ENCODE measurements at places on chromosomes 1 and 21. TPM values are rescaled to one million over a fixed set of nuclear protein-coding genes. Genes with fewer than 3 reads are reported as not detected.

VWA5B1 gene
- not detected for total RNA-seq

ERRFI1 gene
- total RNA-seq = 1.9 TPM

WDR64 gene
- not detected for total RNA-seq

PLA2G2F gene
- total RNA-seq = not detected

C4BPB gene
- total RNA-seq = not detected

UBAP2L gene
- 181 TPM for total RNA-seq

DNA sequence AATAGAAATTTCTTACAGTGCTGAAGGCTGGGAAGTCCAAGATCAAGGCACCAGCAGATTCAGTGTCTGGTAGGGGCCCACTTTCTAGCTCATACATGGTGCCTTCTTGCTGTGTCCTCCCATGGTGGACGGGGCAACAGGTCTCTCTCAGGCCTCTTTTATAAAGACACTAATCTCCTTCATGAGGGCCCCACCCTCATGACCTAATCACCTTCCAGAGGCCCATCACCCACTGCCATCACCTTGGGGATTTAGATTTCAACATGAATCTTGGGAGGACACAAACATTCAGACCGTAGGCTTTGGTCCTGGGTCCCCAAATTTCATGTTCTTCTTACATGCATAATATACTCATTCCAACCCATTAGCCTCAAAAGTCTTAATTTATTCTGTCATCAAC is 71.5 kb downstream of the PGM1 start:
- H3K4me1 ChIP-seq = no peaks in the 10 kb centered on the region
- no peaks in the 10 kb centered on the region for H3K36me3 ChIP-seq
- no peak for DNase-seq
- no peak overlapping the region for H3K4me3 ChIP-seq
- no peak overlapping the region for H3K27ac ChIP-seq

DNA sequence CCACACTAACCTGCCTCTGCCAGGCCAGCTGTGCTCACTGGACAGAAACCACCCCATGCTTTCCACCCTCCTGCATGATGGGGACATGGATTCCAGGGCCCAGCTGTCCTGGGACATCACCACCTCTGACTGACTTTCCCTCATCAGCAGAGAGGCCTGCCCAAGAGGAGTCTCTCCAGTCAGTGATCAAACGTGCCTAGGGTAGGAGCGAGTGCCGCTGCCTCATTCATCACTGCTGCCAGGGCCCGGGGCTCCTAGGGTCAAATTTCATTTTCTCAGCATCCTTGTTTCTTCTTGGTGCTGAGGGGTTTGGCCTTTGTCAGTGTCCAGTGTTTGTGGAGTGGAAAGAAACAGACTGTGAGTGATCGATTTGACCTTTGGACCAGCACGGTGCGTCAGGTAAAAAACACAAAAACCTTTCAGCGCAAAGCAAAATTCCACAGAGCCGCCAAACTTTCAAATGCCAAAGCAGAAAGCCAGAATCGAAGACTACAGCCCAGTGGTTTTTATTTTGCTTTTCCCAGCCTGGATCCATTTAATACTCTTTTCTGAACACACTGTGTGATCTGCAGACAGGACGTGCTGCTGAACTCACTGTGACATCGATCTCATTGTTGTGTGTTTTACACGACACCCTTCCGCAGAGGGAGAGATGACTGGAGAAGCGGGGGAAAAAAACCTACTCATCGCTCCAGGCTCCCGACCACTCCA is 43.2 kb downstream of the CAPN8 start:
- no peak overlapping the region for H3K4me3 ChIP-seq
- no peak overlapping the region for H3K27ac ChIP-seq
- no peaks in the 10 kb centered on the region for H3K4me1 ChIP-seq
- no peak for DNase-seq
- no peaks in the 10 kb centered on the region for H3K36me3 ChIP-seq
- H3K27me3 ChIP-seq = peaks cover 53% of the 10 kb centered on the region

- H3K4me3 ChIP-seq = no peak overlapping the region
- no peaks in the 10 kb centered on the region for H3K4me1 ChIP-seq
- H3K36me3 ChIP-seq = no peaks in the 10 kb centered on the region
- no peak overlapping the region for H3K27ac ChIP-seq
- DNase-seq = no peak
- no peaks in the 10 kb centered on the region for H3K27me3 ChIP-seq
Measured at GRCh38 chr1:42993502-42994136, 35.0 kb upstream of the SLC2A1 start.

DNA sequence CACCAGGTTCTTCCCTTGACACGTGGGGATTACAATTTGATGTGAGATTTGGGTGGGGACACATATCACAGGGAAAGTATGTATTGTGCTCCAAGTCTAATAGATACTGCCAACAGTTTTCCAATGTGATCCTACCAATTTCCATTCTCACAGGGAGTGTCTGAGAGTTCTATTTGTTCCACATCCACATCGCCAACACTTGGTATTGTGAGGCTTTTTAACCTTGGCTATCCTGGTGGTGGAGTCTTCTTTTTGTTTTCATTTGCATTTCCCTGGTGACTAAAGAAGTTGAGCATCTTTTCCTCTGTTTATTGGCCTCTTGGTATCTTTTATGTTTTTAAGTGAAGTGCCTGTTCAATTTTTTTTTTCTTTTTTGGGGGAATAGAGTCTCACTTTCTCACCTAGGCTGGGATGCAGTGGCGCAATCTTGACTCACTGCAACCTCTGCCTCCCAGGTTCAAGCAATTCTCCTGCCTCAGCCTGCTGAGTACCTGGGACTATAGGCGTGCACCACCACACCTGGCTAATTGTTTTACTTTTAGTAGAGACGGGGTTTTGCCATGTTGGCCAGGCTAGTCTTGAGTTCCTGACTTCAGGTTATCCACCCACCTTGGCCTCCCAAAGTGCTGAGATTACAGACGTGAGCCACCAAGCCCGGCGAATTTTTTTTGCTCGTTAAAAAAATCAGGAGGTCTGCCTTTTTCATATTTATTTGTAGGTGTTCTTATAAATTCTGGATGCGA is 15.9 kb upstream of the PADI1 start:
- H3K4me3 ChIP-seq = no peak overlapping the region
- no peak overlapping the region for H3K27ac ChIP-seq
- H3K4me1 ChIP-seq = peaks cover 4% of the 10 kb centered on the region
- DNase-seq = no peak

- no peak overlapping the region for H3K27ac ChIP-seq
- H3K4me3 ChIP-seq = no peak overlapping the region
- DNase-seq = no peak
Measured at GRCh38 chr1:246734866-246735265, 10.7 kb downstream of the SCCPDH start.

DNA sequence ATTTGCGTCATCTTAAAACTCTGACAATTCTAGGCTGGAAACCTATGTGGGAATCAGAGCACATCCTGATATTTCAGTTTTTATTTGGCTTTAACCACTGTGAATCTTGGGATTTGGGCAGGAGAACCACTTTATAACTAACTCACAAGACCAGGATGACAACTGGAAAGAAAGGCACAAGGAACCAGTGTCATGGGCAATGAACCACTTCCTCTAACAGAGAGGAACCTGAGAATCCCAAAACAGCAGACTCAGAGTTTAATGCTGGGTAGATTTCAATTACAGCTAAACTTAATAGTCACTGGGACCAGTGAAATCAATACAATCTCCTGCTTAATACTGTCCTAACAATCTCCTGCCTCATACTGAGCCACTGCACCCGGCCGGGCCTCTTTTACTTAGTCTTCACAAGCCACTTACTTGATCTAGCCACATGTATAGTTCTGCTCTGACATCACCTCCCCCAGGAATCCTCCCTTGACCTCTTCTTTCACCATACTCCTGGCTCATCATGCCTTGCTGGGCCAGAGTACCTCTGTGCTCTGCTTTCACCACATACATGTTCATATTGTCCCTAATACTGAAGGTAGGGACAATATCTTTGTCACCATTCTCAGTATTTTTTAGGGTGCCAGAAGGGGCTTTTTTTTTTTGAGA is 20.2 kb upstream of the SLFNL1 start:
- H3K27me3 ChIP-seq = no peaks in the 10 kb centered on the region
- DNase-seq = no peak
- H3K27ac ChIP-seq = no peak overlapping the region
- no peaks in the 10 kb centered on the region for H3K4me1 ChIP-seq
- peaks cover 63% of the 10 kb centered on the region for H3K36me3 ChIP-seq

DNA sequence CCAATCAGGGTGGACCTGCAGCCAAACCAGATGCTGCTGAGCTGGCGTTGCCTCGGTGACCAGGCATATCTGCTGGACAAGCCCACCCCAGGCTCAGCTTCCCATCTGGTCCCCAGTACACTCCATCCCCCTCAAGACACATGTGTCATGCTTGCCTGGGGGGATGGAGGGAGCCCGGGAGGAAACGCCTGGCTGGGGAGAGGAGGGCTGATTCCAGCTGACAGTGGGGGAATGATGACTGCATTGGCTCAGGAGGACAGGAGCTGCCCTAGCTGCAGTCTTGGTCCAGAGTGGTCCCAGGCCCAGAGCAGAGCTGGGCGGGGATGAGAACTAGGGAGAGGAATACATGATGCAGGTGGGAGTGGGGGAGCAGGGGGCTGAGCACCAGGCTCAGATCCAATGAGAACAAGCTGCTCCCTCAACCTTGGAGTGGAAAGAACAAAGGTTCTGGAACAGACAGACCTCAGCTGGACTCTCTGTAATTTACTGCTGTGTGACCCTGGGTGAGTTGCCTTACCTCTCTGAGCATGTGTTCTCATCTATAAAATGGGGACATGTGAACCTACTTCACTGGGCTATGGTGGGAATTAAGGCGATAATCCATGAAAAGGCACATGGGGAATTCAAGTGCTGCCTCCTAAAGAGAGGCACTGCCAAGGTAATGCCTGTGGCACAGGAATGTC is 23.1 kb upstream of the ECE1 start:
- H3K27ac ChIP-seq = no peak overlapping the region
- H3K4me3 ChIP-seq = no peak overlapping the region
- peaks cover 2% of the 10 kb centered on the region for H3K4me1 ChIP-seq
- peak; percentile 35 for DNase-seq
- no peaks in the 10 kb centered on the region for H3K36me3 ChIP-seq
- no peaks in the 10 kb centered on the region for H3K27me3 ChIP-seq

- no peaks in the 10 kb centered on the region for H3K4me1 ChIP-seq
- H3K36me3 ChIP-seq = no peaks in the 10 kb centered on the region
- no peak for DNase-seq
- H3K27me3 ChIP-seq = no peaks in the 10 kb centered on the region
Measured at GRCh38 chr1:219463636-219464035, 149.3 kb downstream of the ZC3H11B start.

GRCh38 chr1:77412069-77412819 is 130.4 kb downstream of the AK5 start:
- no peak for DNase-seq
- H3K4me1 ChIP-seq = no peaks in the 10 kb centered on the region
- no peaks in the 10 kb centered on the region for H3K36me3 ChIP-seq
- H3K27me3 ChIP-seq = no peaks in the 10 kb centered on the region

DNA sequence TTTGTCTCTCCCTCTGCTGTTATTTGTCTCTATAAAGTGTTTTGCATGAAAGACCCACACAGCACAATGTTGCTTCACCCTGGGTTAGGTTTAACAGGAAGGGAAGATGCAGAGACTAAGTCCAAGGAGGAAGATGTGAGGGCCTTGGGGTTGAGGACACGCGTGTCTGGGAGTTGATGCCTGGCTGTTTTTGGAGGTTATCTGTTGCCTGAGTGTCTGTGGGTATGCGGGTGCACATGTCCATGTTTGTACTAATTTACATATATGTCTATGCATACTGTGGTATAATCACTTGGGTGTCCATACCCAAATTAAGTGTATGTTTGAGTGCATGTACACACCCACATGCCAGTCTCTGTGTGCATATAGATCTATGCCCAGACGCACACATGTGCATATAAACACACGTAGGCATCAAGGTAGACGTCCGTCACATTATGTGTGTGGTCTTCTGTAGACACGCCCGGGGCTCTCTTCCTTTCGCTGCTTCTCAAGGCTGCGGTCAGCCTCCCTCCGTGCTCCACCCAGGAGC is 962 bp upstream of the MAN1C1 start:
- DNase-seq = no peak
- peaks cover 40% of the 10 kb centered on the region for H3K27me3 ChIP-seq
- no peaks in the 10 kb centered on the region for H3K36me3 ChIP-seq
- peak overlapping the region; percentile 42 for H3K4me3 ChIP-seq

- H3K36me3 ChIP-seq = no peaks in the 10 kb centered on the region
- no peak overlapping the region for H3K4me3 ChIP-seq
- H3K27me3 ChIP-seq = no peaks in the 10 kb centered on the region
- no peak for DNase-seq
- H3K27ac ChIP-seq = no peak overlapping the region
Measured at GRCh38 chr1:59128784-59129227, 168.1 kb upstream of the FGGY start.

- H3K27ac ChIP-seq = no peak overlapping the region
- no peak for DNase-seq
- no peak overlapping the region for H3K4me3 ChIP-seq
- H3K4me1 ChIP-seq = no peaks in the 10 kb centered on the region
- H3K36me3 ChIP-seq = no peaks in the 10 kb centered on the region
Measured at GRCh38 chr21:42798106-42798505, 81.2 kb downstream of the WDR4 start.

DNA sequence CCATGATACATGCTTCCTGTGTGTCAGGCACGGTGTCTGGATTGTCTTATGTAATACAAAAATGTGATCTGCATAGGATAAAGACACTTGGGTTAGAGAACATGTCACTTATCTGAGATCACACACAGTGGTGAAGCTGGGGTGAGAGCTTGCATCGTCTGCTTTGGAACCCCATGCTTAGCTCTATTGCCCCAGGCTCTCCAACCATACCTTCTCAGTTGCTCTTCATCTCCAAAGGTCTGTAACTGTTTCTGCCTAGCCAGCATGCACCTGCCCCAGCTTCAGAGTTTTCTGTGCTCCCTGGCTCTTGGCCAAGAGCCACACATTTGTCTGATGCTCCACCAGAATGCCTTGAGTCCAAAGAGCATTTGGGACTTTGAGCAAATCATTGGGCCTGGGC is 93.9 kb upstream of the COG2 start:
- H3K36me3 ChIP-seq = no peaks in the 10 kb centered on the region
- H3K4me1 ChIP-seq = no peaks in the 10 kb centered on the region
- DNase-seq = no peak
- H3K27ac ChIP-seq = no peak overlapping the region

- H3K27ac ChIP-seq = no peak overlapping the region
- no peak for DNase-seq
- H3K36me3 ChIP-seq = no peaks in the 10 kb centered on the region
- no peaks in the 10 kb centered on the region for H3K4me1 ChIP-seq
- H3K27me3 ChIP-seq = no peaks in the 10 kb centered on the region
Measured at GRCh38 chr1:215772151-215772550, 205.0 kb downstream of the KCTD3 start.

- no peaks in the 10 kb centered on the region for H3K36me3 ChIP-seq
- no peak overlapping the region for H3K27ac ChIP-seq
- H3K4me1 ChIP-seq = peaks cover 17% of the 10 kb centered on the region
Measured at GRCh38 chr21:42230636-42231035, 11.7 kb downstream of the ABCG1 start.

- no peaks in the 10 kb centered on the region for H3K27me3 ChIP-seq
- no peak overlapping the region for H3K4me3 ChIP-seq
- H3K27ac ChIP-seq = peak overlapping the region; percentile 14
- peaks cover 27% of the 10 kb centered on the region for H3K4me1 ChIP-seq
Measured at GRCh38 chr1:208225954-208226937, 17.9 kb downstream of the PLXNA2 start.

Measured in K562 (cell line).